ENCODE measurements at places on chromosomes 4 and X. TPM values are rescaled to one million over a fixed set of nuclear protein-coding genes. Genes with fewer than 3 reads are reported as not detected.

RAI2 gene
- total RNA-seq: 0.80 TPM

CYTL1 gene
- 113 TPM for total RNA-seq

AFP gene
- total RNA-seq: not detected

RCHY1 gene
- total RNA-seq: 39.2 TPM

S100G gene
- total RNA-seq: not detected
